Stimulated activated CD4-positive, alpha-beta T cell treated with anti-CD3 and anti-CD28 coated beads, Interleukin-4, amount 100 ng/mL, for 1 hour (primary cell): ENCODE measurements at places on chromosomes 7 and 10.

- DNase-seq: no peak
Measured at GRCh38 chr7:122691569-122692235, 7.2 kb downstream of the RNF133 start.

- no peak for DNase-seq
Measured at GRCh38 chr10:110765513-110766319, 106.0 kb upstream of the PDCD4 start.

DNA sequence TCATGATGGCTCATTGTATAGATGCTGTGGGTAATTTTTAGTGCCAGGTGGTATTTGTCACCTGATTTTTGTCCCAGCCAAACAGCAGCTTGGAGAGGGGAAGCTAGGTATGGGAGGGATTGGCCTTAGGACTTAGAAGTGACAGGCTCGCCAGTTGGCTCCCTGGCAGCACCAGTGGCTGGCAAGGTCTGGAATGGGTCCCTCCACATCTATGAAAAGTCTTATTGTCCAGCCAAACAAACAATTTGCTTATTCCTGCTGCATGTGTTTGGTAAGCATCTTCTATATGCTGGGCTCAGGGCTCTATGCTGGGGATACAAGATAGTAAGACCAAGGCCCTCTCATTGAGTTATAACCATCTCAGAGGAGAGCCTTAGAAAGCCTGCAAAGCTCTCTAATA lies 42.5 kb downstream of the SORCS3 start:
- no peak for DNase-seq

DNA sequence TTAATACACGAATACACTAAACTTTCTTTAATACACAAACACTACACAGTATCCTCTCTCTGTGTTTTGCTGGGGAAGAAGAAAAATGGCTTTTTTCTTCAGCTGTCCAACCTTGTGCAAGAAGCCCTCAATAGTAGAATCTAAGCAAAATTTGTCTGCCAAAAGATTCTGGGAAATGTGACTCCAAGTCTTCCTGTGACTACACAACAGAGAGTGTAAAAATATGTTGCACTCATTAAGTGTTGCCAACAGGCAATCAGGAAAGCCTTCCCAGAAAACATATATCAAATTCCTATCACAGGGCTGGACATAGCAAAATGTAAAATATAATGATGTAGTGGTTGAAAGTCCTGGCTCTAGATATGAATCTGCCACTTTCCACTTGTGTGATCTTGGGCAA lies 825.1 kb upstream of the ZWINT start:
- no peak for DNase-seq

DNA sequence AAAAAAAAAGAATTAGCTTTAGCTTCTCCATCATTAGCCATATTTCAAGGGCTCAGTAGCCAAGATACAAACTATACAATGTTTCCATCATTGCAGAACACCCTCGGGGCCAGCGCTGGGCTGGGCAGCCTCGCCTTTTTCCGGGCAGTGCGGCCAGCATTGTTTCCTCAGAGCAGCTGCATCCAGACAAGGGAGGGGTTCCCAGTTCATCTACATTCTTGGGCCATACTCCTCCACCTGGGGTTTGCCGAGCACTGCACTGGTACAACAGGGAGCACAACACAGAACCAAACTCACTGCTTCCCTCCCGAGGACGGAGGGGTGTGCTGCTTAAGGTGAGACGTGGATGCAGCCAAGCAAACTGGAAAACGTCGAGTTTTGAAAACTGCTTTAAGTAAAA lies 2.4 kb upstream of the PKD1L1 start:
- no peak for DNase-seq

GRCh38 chr7:50608196-50608906 lies 43.1 kb upstream of the DDC start:
- DNase-seq: no peak

- no peak for DNase-seq
Measured at GRCh38 chr7:37262181-37262580, 186.5 kb downstream of the ELMO1 start.

DNA sequence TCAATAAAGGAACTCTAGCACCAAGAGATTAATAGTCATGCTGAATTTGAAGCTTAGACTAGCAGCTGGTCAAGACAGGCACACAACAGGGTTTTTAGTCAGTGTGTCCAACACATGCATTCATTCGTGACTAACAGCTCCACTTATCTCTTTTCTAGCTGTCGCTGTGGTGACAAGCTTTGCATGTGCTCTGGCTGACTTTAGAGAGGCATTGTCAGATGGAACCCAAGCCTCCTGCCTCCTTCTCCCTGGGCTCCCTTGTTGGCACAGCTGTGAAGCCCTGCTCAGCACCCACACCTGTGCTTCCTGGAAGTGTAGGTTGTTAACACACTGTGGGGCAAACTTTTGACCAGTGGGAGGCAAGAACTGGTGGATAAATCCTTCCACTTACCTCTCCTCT lies 9.8 kb upstream of the AGK start:
- DNase-seq: no peak
